ENCODE measurements at places on chromosomes 7 and 10.

DNA sequence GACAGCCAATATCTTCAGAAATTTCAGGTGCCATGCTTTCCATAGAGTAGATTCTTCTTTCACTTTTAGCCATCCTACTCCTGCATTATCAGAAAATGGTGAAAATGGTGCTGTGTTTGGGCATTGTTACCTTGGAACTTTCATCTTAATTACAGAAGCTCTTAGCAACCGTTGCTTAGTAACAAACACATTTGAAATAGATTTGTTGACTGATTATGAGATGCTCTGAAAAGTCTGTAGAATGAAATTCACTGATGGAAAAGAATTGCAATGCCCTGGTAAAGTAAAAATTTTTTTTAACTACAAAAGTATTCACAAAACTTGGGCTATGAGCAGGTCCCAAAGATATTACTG is 249.3 kb upstream of the NEBL start:
- DNase-seq = no peak

- no peak for DNase-seq
Observed at GRCh38 chr7:98800996-98801395, 68.8 kb downstream of the TMEM130 start.

DNA sequence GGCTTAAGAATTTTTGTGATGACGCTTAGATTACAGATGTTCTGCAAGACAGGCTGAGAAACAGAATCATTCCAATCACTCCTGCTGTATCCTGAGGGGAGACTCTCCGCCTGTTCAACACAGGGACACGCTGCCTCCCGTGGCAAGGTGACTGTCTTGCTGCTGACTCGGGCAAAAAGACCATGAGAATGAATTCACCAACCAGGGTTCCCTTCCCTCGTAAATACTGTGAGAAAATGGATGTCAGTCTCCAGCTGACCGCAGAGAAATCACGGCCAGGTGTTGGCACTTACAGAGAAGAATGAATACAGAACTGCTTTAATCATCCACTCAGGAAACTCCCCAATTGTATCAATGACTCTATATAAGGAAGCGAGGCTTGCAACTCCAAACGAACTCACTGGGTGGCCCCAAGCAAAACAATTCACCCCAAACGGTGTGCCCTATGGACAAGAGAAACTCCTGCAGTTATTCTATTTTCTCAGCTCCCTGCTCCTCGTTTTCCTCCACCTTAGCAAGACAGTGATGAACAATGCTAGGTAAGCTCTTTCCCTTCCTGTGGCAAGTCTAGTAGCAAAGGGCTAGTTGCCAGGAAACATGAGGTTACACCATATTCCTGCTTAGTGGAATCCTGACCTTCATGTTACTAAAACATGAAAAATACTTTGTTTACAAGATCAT is 22.8 kb downstream of the GNA12 start:
- no peak for DNase-seq

DNA sequence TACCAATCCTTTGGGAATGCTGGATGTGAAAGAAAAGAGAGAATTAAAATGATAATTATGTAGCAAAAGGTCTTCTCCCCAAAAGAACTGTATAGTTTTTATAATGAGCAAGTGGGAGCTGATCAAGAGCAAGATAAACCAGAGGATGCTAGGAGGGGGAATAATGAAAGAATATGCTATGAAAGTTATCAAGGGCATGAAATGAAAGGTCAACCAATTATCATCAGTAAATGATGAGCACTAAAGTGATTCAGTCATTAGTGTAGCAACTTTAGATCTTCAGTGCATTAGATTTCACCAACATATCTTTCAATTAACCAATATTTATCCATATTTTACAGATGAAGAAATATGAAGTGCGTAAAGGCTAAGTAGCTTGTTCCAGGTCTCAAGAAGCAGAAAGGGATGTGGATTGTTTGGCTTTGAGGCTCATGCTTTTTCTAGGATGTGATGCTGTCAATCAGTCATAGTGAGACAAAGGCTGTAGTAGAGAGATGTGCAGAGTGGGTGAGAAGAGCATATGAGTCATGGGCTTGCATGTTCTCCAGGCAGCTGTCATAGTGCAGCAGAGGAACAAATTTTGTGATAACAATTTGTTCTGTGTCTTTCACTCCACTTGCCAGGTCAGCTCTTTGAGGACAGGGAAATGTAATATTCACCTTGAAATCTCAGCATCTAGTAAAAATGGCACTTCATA is 5.7 kb upstream of the OR2F2 start:
- no peak for DNase-seq

GRCh38 chr10:129771576-129771975 is 192.5 kb downstream of the EBF3 start:
- no peak for DNase-seq

- no peak for DNase-seq
Observed at GRCh38 chr7:154304740-154305700, 252.8 kb downstream of the DPP6 start.

DNA sequence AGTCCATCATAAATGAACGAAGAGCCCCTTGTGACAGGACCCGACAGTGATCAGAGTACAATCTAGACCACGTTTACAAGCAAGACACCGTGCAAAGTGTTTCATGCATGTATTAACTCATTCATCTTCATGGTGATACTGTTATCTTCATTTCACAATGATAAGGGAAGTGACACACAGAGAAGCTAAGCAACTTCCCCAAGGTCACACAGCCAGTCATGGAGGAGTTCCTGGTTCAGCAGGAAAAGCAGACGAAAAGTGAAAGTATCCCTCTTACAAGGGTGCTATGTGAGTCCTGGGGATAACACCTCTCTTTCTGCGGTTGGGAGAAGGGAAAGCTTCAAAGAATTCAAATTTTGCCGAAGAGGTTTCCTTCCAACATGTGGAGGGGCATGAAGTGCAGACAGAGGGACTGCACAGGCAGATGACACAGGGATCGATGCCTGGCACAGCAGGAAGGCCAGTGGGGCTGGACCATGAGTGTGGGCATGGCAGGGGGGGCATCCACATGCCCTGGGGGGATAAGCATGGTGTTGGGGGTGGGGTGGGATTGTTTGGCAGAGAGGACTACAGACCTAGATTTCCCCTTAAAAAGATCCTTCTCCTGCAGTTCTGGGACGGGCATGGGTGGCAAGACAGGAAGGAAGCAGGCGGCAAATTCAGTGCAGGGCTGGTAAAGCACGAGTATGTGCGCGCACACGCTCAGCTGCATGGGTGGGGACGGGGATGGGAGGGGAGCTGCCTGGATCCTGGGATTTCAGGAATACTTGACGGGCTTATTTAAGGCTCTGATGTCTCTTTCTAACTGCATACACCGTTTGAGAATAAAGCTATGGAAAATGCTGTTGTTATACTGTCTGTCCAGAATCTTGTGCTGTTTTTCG is 33.5 kb upstream of the DDC start:
- no peak for DNase-seq

- DNase-seq = no peak
Observed at GRCh38 chr10:126153711-126154628, 234.3 kb downstream of the ADAM12 start.

DNA sequence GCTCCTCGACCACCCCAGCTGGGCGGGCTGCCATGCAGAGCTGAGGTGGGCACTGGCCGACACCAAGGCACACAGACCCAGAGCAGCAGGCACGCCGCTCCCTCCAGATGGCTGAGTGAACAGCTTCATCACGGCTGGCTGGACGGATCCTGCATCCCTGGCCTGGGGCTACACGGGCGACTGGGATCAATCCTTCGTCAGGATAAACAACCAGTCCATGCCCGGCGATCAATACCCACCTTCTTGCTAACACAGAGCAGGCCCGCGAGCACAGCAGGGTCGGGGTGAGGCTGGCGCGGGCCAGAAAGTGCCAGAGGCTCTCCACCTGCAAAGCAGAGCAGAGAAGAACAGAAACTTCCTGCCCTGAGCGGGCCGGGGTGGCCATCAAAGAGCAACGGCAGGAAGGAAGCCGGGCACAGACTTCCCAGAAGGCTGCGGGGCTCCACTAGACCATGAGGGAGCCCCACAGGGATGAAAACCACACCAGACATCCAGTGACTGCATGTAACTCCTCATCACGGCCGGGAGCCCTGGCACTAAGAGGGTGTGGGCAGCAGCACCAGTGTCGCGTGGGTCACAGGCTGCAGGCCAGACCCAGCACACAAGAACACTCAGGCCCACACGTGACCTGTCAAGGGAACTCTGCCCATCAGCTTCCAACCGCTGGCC is 166.4 kb downstream of the MAD1L1 start:
- DNase-seq = no peak

DNA sequence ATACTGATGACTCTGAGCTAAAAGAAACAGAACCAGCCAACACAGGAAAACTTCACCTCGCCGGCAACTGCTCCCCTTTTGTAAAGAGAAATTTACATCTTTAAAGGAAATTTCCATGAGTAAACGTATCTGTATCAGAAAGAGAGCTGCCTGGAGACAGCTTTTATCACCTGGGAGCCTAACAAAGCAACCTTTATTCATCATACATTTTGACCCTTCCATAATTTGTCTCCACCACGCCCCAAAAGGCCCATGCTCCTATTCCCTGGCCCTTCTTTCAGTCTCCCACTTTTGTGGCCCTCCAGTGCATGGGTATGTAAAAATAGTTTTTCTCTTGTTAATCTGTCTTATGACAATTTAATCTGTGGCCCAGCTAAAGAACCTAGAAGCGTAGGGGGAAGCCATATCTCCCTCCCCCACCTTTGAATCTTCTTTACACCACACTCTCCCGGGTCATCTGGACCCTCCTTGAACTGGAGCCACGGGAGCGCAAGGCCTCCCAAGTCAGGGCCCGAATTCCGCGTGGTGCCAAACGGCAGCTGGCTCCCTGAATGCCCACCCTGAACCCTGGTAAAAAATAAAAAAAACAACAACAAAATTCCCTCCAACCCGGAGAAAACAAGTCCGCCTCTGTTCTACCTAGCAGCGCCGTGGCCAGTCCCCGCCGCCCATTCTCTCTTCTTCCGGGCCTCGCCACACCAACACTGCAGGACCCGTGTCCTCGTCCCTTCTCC is 15.4 kb upstream of the FKBP9 start:
- DNase-seq = no peak

DNA sequence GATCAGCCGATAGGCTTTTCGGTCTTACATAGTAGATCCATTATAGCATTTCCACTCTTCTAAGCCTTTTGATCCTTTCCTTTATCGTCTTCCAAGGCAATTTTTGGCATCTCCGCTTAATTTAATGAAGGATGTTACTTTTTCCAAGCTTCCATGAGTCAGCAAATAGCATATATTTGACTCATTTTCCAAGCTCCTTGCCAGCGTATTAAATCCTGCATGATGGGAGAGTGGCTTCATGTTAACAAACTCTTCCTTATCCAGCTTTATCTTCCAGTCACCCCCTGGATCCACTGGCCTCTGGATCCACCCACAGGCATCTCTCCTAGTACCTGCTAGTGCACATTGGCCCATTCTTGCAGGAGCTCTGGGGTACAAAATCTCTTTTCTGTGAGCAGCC is 13.0 kb downstream of the OR9A2 start:
- DNase-seq = peak; percentile 46

DNA sequence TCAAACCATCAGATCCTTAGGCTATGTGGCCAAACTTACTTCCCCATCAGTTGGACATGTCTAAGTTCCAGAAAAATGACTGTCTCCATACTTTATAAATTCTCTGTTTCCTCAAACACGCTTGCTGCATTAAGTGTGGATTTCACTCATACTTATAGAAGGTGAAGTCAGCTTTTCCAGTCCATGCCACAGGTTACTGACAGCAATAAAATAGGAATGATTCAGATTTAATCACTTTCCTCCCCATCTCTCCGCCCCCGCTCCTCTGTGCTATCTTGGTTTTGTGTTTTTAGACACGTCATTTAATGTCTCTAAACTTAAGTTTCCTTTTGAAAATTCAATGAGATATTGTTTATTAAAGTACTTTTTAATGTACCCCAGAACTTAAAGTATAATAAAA is 1098.0 kb upstream of the C7orf33 start:
- DNase-seq = no peak
